Glomerular endothelial cell (primary cell): ENCODE measurements at places on chromosomes 11 and 22. TPM values are rescaled to one million over a fixed set of nuclear protein-coding genes. Genes with fewer than 3 reads are reported as not detected.

MMP13 gene
- not detected in 2 replicates for total RNA-seq

LGR4 gene
- 16.7 and 17.6 TPM in 2 replicates for total RNA-seq

CHST1 gene
- 42.1 and 258 TPM in 2 replicates for total RNA-seq

MYBPC3 gene
- not detected in 2 replicates for total RNA-seq

LRRC10B gene
- total RNA-seq = 0.18 TPM in 1 of 2 replicates, not detected in the other

OR52N4 gene
- total RNA-seq = not detected in 2 replicates
